Vagina (tissue), 2 donors: ENCODE measurements at places on chromosomes 12 and 14.

DNA sequence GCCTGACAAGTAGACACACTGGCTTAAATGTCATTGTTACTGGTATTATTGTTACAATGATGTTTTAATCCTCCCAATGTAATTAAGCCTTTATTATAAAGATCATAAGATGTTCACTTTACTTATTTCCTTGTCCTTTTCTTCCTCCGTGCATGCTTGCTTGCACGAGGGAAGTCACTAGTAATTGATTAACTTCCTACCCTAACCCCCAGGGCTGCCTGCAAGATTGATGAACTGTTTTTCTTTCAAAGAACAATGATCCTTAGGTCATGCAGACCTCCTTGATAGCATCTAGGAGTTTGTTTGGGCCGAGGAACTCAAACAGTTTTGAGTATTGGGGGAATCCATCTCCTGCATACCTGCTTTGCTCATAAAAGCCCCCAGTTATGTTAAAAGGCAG is 43.0 kb downstream of the GLRX5 start:
- no peaks in the 10 kb centered on the region for H3K27me3 ChIP-seq
- H3K27ac ChIP-seq = no peak overlapping the region
- no peak for DNase-seq
- H3K36me3 ChIP-seq = no peaks in the 10 kb centered on the region
- no peaks in the 10 kb centered on the region for H3K4me1 ChIP-seq

DNA sequence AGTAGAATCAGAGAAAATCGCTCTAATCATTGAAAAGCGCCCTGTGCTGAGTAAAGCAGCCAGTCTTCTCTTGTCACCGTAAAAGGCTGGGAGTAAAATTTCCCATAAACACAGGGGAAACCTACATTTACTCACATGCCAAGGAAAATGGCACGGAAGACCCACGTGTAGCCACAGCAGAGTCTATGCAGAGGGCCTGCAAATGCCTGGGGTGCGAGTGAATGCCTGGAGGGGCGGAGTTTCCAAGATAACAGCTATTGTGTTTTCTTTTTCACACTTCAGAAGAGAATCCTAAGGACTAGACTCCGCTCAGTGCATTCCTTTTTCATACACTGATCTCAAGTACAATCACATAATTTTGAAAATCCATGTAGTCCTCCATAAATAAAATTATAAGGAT is 159.9 kb upstream of the FOXN3 start:
- no peak overlapping the region for H3K27ac ChIP-seq
- DNase-seq = no peak
- H3K4me3 ChIP-seq = no peak overlapping the region
- peaks cover 6% of the 10 kb centered on the region for H3K4me1 ChIP-seq

GRCh38 chr14:89588840-89589296 is 171.8 kb upstream of the FOXN3 start:
- H3K36me3 ChIP-seq = no peaks in the 10 kb centered on the region
- DNase-seq = no peak
- no peaks in the 10 kb centered on the region for H3K4me1 ChIP-seq
- no peak overlapping the region for H3K27ac ChIP-seq
- H3K27me3 ChIP-seq = no peaks in the 10 kb centered on the region

- no peak overlapping the region for H3K27ac ChIP-seq
- DNase-seq = no peak
Measured at GRCh38 chr12:128796439-128797118, 27.2 kb downstream of the SLC15A4 start.

DNA sequence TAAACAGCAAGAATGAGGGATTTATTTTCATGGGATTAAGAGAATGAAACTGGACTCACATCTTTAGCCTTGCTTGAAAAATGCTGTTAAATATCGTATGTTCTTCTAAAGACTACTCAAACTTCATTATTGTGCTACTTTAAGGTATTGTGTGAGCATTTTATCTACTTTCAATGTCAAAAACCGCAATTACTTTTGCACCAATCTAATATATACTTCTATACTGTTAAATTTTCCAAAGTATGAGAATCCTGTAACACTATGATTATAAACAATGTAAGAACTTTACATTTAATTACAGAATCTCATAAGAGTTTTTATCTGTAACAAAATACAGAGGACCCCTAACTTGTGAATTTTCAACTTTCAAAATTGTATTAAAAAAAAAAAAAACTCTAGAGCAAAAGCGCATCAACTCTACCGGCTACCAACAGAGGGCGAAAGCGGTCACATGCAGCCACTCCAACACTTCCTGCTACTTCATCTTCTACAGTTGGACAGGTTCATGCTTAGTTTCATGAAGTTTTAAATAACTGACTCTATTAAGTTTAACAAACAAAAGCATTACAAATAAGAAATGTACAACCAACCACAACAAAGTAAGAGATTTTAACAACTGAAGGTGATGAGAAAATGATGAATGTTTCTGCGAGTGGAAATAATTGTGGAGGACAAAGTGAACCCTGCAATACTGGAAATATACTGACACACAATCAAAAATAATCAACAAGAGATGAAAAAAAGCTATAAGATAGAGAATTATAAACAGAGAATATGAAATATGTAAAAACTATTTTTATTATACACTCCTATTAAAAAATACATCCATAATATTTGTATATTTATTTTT is 210.9 kb downstream of the MED13L start:
- H3K36me3 ChIP-seq = no peaks in the 10 kb centered on the region
- H3K4me3 ChIP-seq = no peak overlapping the region
- H3K27ac ChIP-seq = no peak overlapping the region
- peaks cover 43% of the 10 kb centered on the region for H3K4me1 ChIP-seq
- H3K27me3 ChIP-seq = no peaks in the 10 kb centered on the region

DNA sequence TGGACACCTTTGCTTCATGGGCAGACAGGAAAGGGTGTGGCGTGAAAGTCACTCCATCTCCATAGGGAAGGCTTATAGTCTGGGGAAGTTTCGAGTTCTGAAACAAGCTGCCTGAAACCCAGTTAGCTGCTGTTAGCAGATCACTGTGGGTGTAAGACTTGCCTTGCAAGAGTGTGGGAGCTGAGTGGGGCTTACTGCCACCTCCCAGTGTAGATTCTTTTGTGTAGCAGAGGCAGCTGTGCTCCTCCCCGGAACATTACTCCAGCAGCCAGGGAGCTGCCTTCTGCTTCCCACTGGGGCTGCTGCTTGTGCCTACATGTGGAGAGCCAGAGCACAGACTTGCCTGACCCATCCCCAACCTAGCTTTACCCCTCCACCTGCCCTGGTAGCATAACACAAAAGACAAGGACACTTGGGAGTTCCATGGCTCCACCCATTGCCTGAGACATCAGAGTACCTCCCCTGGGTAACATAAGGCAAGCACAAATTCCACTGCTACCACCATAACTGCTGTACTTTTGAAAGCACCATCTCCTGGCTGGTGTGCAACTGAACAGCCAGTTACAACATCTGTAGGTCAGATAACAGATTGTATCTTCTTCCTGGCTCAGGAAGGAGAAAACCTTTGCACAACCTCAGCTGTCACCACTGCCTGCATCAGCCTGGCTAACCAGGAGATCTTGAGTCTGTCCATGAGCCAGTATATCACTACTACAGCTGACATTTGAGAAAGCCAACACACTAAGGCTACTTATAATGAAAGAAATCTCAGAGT is 69.5 kb downstream of the ADAMTS20 start:
- H3K4me3 ChIP-seq = no peak overlapping the region
- no peaks in the 10 kb centered on the region for H3K36me3 ChIP-seq
- DNase-seq = no peak
- no peaks in the 10 kb centered on the region for H3K4me1 ChIP-seq
- no peak overlapping the region for H3K27ac ChIP-seq
- no peaks in the 10 kb centered on the region for H3K27me3 ChIP-seq

DNA sequence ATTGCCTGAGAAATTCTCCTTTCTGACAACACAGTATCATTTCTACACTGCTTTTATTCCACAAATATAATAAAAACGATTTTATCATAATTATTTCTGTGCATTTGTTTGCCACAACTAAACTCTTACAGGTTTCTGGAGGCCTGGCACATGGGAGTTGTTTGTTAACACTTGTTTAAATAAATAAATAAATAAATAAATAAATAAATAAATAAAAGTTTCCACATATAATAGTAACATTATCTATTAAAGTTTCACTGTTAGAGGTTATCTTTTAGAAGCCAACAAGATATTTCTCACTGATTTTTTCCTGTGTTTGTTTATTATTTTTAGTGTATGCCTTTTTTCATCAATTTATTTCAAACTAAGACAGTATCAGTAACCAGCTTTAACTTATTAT is 323.3 kb downstream of the FOXG1 start:
- no peaks in the 10 kb centered on the region for H3K27me3 ChIP-seq
- H3K4me3 ChIP-seq = no peak overlapping the region
- no peak overlapping the region for H3K27ac ChIP-seq
- no peak for DNase-seq
- H3K4me1 ChIP-seq = no peaks in the 10 kb centered on the region

GRCh38 chr14:106813477-106813823 is 1287.1 kb downstream of the TMEM121 start:
- no peaks in the 10 kb centered on the region for H3K27me3 ChIP-seq
- H3K4me3 ChIP-seq = no peak overlapping the region
- H3K36me3 ChIP-seq = no peaks in the 10 kb centered on the region

DNA sequence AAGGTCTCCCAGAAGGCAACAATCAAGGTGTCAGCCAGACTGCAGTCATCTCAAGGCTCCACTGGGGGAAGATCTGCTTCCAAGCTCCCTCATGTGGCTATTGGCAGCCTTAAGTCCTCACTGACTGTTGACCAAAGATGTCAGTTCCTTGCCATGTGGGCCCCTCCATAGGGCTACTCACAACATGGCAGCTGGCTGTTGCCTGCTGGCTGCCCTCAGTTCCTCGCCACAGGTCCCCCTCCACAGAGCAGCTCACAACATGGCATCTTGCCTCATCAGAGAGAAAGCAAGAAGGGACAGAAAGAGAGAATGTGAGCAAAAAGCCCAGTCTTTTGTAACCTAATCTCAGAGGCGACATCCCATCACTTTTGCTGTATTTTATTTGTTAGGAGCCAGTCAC is 34.4 kb upstream of the EGLN3 start:
- H3K27ac ChIP-seq = no peak overlapping the region
- H3K4me3 ChIP-seq = no peak overlapping the region
- DNase-seq = no peak
- no peaks in the 10 kb centered on the region for H3K27me3 ChIP-seq

GRCh38 chr12:29863665-29864064 is 79.9 kb upstream of the TMTC1 start:
- no peak overlapping the region for H3K4me3 ChIP-seq
- no peaks in the 10 kb centered on the region for H3K27me3 ChIP-seq
- no peaks in the 10 kb centered on the region for H3K36me3 ChIP-seq
- no peak for DNase-seq
- no peak overlapping the region for H3K27ac ChIP-seq
- H3K4me1 ChIP-seq = no peaks in the 10 kb centered on the region

DNA sequence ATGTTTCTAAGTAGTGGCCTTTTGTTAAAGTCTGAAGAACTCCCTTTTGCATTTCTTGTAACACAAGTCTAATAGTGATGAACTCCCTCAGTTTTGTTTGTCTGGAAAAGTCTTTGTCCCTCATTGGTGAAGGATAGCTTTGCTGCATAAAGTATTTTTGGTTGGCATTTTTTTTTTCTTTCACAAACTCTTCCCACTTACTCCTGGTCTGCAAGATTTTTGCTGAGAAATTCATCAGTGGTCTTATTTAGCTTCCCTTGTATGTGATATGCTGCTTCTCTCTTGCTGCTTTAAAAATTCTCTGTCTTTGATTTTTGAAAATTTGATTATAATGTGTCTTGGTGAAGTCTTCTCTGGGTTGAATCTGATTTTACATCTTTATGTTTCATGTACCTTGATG is 22.7 kb downstream of the TRMT5 start:
- no peak overlapping the region for H3K4me3 ChIP-seq
- no peak for DNase-seq
- no peak overlapping the region for H3K27ac ChIP-seq
- H3K27me3 ChIP-seq = no peaks in the 10 kb centered on the region

DNA sequence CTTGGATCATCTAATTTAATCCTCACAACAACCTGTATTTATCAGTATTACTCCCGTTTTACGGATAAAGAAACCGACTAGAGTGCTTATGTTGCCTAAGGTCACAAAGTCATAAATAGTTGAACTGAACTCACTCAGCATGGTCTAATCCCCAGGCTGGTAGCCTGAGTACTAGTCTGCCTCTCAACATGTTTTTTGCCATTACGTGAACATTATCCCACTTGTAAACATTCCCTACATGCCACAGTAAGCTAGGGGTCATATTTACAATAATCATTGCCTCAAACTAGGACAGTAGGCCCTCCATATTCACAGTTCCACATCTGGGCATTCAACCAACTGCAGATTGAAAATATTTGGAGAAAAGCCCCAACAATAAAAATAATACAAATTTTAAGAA is 12.1 kb downstream of the SNRPF start:
- no peak overlapping the region for H3K27ac ChIP-seq
- no peaks in the 10 kb centered on the region for H3K27me3 ChIP-seq
- no peak for DNase-seq
- no peaks in the 10 kb centered on the region for H3K36me3 ChIP-seq
- no peak overlapping the region for H3K4me3 ChIP-seq

DNA sequence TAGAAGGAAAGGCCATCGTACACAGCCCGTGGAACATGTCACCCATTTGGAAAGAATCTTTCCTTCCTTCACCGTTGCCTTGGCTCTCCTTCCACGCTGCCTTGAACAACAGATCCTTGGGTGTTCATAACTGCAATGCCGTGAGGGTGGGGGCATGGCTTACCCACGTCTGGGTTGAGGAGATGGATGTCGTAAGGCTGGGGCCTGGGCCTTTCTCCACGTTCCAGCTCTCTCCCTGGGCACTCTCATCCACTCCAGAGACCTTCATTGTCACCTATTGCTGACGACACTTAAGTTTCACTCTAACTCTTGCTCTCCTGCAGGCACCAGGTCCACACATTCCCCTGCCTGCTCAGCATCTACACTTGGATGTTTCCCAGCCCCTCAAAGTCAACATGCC is 19.4 kb downstream of the ANO2 start:
- no peaks in the 10 kb centered on the region for H3K4me1 ChIP-seq
- H3K36me3 ChIP-seq = no peaks in the 10 kb centered on the region
- H3K27ac ChIP-seq = no peak overlapping the region
- H3K27me3 ChIP-seq = no peaks in the 10 kb centered on the region
- no peak for DNase-seq

GRCh38 chr12:15534322-15534721 is 212.0 kb downstream of the PTPRO start:
- H3K4me3 ChIP-seq = no peak overlapping the region
- no peaks in the 10 kb centered on the region for H3K4me1 ChIP-seq
- no peak overlapping the region for H3K27ac ChIP-seq
- DNase-seq = no peak
- no peaks in the 10 kb centered on the region for H3K36me3 ChIP-seq

- H3K27ac ChIP-seq = no peak overlapping the region
- no peaks in the 10 kb centered on the region for H3K36me3 ChIP-seq
Measured at GRCh38 chr12:43151441-43151981, 400.5 kb downstream of the ADAMTS20 start.

GRCh38 chr12:116898669-116899068 is 12.1 kb upstream of the FBXW8 start:
- no peak overlapping the region for H3K27ac ChIP-seq
- no peaks in the 10 kb centered on the region for H3K27me3 ChIP-seq
- H3K4me3 ChIP-seq = no peak overlapping the region
- H3K36me3 ChIP-seq = no peaks in the 10 kb centered on the region

- no peaks in the 10 kb centered on the region for H3K4me1 ChIP-seq
- H3K27me3 ChIP-seq = no peaks in the 10 kb centered on the region
- DNase-seq = no peak
- no peak overlapping the region for H3K4me3 ChIP-seq
Measured at GRCh38 chr14:83163016-83163415, 1629.4 kb upstream of the SEL1L start.
